Activated CD4-positive, alpha-beta T cell treated with anti-CD3 and anti-CD28 coated beads for 48 hours (primary cell): ENCODE measurements at places on chromosomes 4 and X.
A peak's percentile ranks its signal among the peaks of the same experiment; 100 is the strongest.

- DNase-seq: no peak
Observed at GRCh38 chr4:141711211-141711610, 74.8 kb downstream of the IL15 start.

DNA sequence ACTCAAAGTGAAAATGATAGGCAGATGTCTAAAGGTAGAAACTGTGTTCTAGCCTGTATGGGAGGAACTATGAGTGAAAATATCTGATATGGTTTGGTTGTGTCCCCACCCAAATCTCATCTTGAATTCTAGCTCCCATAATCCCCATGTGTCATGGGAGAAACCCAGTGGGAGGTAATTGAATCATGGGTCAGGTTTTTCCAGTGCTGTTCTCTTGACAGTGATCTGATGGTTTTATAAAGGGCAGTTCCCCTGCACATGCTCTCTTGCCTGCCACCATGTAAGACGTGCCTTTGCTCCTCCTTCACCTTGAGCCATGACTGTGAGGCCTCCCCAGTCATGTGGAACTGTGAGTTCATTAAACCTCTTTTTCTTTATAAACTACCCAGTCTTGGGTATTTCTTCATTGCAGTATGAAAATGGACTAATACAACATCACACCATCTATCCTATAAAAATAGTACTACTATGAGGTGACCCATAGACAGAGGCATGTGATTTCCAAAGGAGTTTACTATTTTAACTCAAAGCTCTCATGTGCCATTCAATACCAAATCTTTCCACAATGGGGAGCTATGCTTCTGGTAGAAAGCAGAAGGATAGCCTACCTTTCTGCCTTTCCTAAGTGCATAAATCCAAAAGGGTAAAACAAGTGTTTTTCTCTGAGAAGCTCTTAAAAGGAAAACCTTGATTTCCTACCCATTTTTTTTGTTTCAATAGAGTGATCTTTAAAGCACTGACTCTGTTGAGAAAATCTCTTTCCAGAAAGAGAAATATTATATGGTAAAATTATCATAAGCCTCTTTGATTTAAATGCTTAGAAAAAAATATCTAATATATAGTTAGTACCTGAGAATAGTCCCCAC is 38.8 kb downstream of the SEC31A start:
- DNase-seq: no peak

- DNase-seq: peak; percentile 62
Observed at GRCh38 chr4:138870737-138871554, 144.6 kb upstream of the NOCT start.

GRCh38 chrX:34563804-34564203 is 93.3 kb downstream of the TMEM47 start:
- DNase-seq: no peak

DNA sequence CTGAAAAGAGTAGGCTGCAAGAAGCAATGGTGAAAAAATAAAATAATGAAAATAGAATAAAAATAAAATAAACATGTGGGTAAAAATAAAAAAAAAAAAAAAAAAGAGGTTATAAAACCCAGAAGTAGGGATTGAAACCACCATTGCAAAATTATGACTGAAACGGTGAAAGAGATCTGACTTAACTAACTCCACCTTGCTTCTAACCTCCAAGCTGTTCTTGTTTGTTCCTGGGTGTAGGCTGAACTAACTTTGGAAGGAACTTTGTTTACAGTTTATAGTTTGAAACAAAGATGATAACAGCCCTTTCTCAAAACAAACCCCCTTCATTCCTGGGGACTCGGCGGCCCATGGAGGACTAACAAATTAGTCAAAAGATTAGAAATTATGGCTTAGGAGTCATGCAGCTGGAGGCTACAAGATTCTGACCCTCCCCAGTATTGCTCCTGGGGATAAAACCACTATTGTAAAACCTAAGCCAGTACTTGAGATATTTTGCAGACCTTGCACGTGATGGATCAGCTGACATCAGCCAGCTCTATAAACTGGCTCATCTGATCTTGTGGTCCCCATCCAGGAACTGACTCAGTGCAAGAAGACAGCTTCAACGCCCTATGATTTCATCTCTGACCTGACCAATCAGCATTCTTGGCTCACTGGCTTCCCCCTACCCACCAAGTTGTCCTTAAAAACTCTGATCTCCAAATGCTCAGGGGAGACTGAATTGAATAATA is 30.4 kb downstream of the DDX60L start:
- peak; percentile 40 for DNase-seq

DNA sequence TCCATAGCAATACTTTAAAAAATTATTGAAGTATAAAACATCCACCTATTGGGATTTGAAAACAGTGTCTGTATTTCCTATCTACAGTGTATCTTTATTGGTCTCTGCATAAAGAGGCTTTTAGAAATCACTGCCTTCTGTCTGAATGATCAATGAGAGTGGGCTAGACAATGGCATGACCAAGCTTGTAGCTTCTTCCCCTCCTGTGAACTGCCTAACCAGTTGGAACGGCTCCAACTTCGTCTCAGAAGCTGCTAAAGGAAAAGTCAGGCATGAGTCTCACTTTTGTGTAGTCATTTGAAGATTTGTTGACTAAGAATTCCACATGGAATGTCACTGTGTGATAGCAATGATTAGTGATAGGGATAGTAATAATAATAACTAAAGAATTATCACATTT is 64.2 kb downstream of the INTS12 start:
- DNase-seq: no peak

- DNase-seq: no peak
Observed at GRCh38 chr4:125481334-125482045, 166.7 kb downstream of the FAT4 start.

DNA sequence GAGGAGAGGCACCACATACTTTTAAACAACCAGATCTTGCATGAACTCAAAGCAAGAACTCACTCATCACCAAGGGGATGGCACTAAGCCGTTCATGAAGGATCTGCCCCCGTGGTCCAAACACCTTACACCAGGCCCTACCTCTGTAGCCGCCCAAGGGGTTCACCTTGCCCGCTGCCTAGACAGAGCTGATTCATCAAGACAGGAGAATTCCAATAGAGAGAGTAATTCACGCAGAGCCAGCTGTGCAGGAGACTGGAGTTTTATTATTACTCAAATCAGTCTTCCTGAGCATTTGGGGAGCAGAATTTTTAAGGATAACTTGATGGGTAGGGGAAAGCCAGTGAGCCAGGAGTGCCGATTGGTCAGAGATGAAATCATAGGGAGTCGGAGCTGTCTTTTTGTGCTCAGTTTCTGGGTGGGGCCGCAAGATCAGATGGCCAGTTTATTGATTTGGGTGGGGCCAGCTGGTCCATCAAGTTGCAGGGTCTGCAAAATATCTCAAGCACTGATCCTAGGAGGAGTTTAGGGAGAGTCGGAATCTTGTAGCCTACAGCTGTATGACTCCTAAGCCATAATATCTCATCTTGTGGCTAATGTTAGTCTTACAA is 364.7 kb downstream of the PCDH7 start:
- no peak for DNase-seq

DNA sequence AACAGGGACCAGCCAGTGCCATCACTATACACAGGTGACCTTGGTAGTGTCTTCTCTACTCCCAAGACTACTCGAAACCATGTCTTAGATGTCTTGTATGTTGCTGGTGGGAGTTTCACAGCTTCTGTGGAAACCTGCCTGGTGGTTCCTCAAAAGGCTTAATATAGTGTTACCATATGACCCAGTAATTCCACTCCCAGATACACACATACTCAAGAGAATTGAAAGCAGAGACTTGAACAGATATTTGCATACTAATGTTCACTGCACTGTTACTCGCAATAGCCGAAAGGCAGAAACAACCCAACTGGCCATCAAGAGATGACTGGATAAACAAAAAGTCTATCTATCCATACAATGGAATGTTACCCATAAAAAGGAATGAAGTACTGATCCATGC is 3.1 kb downstream of the TFDP3 start:
- DNase-seq: no peak

GRCh38 chr4:169557061-169557636 is 55.2 kb downstream of the NEK1 start:
- DNase-seq: no peak

GRCh38 chr4:165294907-165295306 is 32.6 kb upstream of the MSMO1 start:
- DNase-seq: no peak

- DNase-seq: no peak
Observed at GRCh38 chr4:20096911-20097310, 154.8 kb upstream of the SLIT2 start.

DNA sequence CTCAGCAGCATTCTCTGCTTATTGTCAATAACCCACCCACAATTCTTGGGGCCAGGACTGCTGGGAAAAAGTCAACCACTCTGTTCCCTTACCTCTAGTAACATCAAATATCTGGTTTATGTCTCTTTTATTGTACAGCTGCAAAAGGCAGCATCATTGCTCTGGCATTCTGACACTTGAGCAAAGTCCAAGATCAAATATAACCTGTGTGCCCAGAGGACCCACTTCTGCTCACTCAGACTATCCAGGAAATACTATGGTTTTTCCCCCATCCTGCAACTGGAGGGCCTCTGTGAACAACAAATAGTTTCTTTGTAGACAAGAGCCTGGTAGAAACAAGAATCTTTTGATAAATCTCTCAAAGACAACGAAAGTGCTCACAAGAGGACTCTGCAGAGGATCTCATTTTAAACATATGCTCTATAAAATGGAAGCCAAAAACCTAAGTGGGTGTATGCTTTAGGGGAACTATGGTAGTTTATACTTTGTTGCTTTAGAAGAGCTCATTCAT is 154.7 kb downstream of the RAB28 start:
- DNase-seq: no peak

GRCh38 chr4:150056569-150056968 is 21.7 kb upstream of the DCLK2 start:
- DNase-seq: no peak

DNA sequence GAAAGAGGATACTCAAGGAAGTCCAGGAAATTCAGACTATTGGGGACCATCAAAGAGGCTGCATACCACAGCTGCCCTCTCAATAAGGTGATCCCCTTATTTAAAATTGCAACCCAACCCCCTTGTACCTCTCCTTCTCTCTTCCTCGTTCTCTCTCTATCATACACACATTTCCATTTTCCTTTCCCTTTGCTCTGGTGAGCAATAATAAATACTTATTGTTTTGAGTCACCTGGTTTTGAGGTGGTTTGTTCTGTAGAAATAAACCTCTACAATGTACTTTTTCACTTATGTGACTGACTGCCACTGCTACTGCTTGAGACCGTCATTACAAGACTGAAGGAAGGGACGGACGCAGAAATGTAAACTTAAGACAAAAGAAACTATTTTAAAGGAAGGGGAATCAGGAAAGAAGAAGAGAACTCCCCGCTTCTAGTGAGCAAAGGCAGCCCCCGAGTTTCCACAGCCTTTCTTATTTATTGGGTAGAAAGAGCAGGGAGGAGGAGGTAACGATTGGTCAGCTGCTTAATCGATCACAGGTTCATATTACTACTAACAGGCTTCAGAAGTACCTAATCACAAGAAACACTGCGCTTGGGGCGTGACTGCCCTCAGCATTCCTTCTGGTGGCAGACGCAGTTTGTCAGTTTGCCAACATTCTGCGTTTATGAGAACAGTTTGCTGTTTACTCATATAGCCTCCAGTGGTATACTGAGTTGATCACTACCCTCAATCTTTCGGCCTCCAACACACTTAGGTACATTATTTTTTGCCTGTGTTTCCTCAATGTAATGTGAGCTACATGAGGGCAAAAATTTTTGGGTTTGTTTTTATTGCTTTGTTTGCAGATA is 16.9 kb upstream of the TMEM165 start:
- DNase-seq: no peak

- DNase-seq: no peak
Observed at GRCh38 chr4:51833236-51833635, 9.7 kb upstream of the DCUN1D4 start.

DNA sequence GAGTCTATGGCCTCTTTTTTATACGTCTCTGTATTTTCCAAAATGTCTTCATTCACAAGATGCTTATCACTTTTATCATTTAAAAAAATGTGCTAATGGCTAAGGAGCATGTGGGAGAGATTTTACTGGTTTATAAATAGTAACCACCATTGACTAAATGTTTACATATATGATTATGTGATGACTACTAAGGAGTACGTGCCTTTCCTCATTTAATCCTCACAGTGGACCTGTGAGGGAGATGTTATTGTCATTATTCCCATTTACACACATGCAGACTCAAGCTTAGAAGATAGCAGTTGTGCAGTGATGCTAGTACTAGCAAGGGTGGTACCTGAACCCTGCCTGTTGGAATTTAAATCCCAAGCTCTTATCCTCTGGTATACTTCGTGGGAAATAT is 2.4 kb downstream of the SRD5A3 start:
- DNase-seq: no peak

- DNase-seq: no peak
Observed at GRCh38 chr4:155889031-155889793, 14.3 kb upstream of the TDO2 start.

DNA sequence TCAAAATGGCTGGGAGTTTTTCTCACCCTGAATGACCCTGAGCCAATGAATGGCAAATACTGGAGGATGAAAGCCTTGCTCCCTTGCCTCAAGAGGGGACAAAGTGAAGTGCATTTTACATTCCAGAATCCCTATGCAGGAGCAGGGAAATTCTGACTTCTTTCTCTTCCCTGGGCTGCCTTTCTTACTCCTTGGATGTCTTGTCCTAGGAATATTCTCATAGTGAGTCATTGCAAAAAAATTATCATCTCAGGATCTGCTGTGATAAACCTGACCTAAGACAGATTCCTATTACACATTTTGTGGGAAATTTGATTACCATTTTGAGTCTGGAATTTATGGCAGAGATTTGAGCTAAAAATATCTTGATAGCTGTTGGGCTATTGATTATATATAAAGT is 199.9 kb downstream of the TMA16 start:
- no peak for DNase-seq

GRCh38 chr4:166324321-166324720 is 451.3 kb downstream of the TLL1 start:
- DNase-seq: no peak

- no peak for DNase-seq
Observed at GRCh38 chrX:145484740-145485139, 237.4 kb downstream of the SPANXN1 start.

DNA sequence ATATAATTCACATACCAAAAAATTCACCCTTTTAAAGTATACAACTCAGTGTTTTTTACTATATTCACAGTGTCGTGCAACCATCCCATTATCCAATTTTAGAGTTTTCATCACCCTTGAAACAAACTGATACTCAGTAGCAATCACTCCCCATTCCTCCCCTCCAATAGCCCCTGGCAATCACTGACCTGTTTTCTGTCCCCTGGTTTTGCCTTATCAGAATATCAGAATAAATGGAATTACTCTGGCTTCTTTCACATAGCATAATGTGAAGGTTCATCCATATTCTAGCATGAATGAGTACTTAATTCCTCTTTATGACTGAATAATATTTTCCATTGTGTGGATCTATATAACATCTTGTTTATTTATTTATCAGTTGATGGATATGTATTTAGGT is 153.2 kb downstream of the AASDH start:
- no peak for DNase-seq

- DNase-seq: no peak
Observed at GRCh38 chr4:146236216-146236615, 21.9 kb downstream of the REELD1 start.
